ENCODE measurements at places on chromosomes 5 and 9.

DNA sequence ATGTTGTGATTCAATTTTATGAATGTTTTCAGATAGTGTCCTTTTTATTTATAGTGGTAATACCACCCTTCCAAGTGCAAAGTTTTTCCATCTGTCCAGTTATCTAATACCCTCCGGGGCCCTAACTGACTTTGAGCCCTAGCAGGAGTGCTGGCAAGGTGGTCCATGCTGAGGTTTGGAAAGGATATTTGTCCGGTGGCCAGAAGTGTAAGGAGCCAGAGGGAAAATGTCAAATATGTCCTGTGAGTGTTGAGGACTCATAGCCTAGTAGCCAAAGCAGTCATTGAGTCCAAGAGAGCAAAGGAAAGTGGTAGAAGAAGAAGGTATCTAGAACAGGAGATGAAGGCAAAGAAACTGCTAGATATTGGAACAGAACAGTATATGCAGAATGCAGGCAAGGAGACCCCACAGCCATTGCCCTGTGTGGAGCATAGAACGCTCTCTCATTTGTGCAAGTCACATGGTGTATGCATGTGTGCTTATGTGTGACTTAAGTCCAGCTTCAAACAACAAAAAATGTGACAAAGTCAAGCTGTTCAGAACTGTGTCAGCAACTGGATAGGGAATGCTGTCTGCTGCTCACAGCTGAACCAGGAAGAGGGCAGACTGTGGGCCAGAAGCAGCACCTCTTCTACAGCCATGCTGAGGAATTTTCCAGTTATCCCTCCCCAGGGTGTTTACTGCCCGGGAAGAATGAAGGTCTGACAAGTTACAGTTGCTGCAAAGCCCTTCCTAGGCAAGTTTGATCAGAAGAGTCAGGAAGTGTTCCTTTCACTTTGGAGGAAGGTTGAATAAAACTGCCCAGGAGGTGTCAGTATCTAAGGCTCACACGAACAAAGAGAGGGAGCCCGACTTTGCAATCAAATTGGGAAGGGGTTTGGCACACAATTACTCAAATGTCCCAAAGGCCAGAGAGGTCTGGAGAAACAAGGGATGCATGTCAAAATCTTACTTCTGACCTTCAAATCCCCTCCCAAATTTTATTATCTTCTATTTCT, 463.3 kb upstream of the DMAC1 start:
- DNase-seq: no peak

- no peak for DNase-seq
These were observed 93.6 kb upstream of the RORB start for GRCh38 chr9:74403581-74403980.

- no peak for DNase-seq
These were observed 161.5 kb downstream of the CEP120 start for GRCh38 chr5:123261752-123262151.

GRCh38 chr5:32707418-32707997, 3.6 kb upstream of the NPR3 start:
- no peak for DNase-seq

DNA sequence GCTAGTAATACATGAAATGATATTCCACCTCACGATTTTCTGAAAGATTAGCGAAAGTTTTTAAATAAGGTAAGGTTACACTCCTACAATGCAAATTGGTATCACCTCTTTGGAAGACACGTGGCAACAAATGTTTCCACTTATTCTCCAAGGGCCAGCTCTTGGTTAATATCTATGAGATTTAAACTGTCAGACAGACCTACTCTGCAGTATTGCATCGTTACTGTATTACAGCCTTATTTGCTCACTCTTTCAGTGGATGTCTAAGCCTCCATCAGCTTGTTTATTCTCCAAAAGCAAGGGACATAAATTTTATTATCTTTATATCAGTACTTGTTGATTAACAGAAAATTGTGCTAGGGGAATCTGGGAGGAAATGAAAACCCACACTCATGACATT, 135.7 kb downstream of the MLLT3 start:
- no peak for DNase-seq

DNA sequence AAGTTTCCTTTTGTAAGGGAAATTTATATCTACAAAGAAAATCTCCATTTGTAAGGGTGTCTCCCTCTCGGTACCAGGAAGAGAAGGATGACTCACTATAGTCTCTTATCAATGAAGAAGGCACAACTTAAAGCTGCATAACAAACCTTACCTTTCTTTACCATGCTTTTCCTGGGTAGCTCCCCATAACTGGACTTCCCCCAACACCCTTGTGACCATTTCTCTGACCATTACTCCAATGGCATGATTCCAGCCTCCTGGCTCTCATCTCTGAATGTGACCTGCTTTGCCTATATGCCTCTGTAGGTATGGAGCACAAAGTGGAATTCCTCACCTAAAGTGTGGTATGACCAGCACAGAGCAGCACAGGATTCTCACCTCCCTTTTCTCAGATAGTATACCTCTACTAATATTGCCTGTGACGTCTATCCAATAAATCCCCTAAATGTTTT, 62.8 kb downstream of the GNA14 start:
- DNase-seq: no peak

- DNase-seq: no peak
These were observed 19.7 kb downstream of the HMCN2 start for GRCh38 chr9:130285271-130285670.

- no peak for DNase-seq
These were observed 68.5 kb downstream of the FOXD1 start for GRCh38 chr5:73380041-73380440.

- DNase-seq: no peak
These were observed 499 bp upstream of the ASPN start for GRCh38 chr9:92482805-92483204.

DNA sequence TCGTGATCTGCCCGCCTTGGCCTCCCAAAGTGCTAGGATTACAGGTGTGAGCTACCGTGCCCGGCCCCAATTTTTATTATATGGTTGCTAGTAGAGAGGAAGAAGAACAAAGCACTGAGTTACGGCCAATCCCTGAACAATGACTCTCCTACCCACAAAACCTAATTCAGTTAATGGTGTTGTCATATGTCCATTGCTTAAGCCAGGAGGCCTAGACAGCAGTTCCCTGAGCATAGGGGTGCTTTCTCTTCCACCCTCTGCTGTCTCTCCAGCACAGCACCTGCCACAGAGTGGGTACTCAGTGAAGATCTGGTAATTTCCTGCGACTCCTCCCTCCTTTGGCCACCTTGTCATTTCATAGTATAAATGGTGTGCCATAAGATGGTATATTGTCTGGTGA, 21.4 kb upstream of the LTC4S start:
- DNase-seq: no peak

DNA sequence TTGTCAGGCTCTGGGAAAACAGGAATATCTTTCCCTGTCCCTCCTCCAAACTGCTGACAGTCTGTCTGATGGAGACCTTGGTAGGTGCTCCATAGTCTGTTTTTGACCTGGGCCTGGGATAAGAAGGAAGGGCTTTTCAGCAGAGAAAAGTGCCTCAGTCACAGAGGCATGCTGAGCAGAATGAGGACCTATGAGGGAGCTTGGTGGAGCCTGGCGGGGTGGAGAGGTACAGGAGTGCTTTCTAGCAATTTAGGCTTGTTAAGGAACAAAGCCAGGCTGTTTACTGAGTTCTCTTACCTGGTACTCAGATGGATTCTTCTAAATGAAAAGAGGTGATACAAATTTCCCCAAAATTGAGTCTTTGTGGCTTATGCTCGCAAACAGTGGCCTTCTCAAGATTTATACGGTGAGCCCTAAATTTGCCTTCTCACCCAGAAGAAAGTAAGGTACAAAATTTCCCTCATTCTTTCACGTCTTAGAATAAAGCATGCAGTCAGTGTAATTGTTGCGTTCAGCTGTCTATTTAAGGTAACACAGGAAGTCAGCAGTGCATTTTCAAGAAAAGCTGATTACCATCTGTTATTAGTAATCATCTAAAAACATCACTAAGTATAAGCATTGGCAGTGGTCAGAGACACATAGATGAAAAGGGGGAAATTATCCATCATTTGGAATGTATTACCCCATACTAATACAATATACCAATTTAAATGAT, 28.6 kb upstream of the IL13 start:
- no peak for DNase-seq

GRCh38 chr5:39072925-39073766, 1.1 kb downstream of the RICTOR start:
- peak; percentile 71 for DNase-seq

DNA sequence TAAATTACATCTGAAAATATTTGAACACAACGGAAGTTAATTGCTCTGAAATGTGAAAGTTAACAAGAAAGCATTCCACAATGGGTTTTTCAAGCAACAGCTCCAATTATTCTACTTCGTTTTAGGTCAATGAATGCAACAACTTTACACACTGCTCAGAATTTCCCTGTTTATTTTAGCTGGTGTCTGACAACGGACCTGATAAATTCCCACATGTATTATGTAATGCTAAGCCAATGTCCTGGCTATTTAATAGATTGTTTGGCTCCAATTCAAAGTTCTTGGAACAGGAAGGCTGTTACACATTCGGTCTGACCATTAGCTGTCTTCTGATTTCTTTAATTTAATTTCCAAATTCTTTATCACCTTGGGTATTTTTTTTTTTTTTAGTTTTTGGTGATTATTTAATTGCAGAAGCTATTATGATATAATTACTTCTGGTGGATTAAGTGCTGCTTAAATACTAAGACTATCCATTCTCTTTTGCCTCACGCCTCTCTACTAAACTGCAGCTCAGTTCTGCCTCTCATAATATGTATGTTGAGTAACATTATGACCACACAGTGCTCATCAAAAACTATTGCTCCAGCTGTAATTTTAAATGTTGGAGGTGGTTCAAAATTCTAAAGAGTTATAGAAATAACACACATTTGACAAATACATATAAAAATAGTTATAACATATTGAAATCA, 57.9 kb downstream of the MEF2C start:
- no peak for DNase-seq

DNA sequence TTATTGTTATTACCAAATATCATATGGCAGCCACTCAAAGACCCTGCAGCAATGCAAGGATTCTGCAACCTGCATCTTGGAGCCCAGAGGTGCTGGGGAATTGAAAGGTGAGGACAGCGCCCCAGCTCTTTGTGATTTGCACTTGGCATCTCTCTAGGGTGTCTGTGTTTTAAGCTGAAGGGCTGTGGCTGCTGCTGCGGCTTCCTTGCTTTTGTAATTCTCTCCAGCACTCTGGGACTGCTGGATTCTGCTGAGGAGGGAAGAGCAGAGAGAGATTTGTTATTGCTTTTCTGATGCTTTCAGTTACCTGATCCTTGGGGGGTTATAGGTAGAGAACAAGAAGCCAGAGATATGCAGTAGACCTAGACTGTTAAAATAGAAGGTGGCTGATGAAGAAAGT, 562.4 kb downstream of the EBF1 start:
- no peak for DNase-seq

GRCh38 chr5:2764581-2764980, 13.1 kb upstream of the IRX2 start:
- DNase-seq: no peak

GRCh38 chr5:30968971-30969370, 224.5 kb upstream of the CDH6 start:
- DNase-seq: no peak

DNA sequence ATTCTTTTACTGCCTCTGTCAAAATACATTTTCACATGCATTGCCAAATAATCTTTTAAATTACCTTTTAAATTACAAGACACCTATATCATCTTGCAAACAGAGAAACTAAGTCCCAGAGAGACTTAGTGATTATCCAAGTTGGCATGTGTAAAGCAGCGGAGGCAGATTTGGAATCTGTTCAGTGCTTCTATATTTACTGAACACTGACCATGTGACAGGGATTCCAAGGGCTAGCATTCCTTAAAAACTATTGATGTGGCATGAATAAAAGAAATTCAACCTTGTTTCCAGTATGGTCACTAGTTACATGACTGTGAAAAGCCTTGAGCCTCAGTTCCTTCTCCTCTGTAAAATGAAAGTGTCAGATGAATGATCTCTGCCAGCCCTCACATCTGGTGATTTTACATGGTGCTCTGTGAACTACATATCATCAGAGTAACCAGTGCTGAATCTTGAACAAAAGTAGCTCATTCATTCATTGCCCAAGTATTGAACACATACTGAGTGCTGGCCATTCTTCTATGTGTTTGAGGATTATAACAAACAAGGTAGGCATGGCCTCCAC, 71.9 kb upstream of the PPP1R2B start:
- DNase-seq: no peak

DNA sequence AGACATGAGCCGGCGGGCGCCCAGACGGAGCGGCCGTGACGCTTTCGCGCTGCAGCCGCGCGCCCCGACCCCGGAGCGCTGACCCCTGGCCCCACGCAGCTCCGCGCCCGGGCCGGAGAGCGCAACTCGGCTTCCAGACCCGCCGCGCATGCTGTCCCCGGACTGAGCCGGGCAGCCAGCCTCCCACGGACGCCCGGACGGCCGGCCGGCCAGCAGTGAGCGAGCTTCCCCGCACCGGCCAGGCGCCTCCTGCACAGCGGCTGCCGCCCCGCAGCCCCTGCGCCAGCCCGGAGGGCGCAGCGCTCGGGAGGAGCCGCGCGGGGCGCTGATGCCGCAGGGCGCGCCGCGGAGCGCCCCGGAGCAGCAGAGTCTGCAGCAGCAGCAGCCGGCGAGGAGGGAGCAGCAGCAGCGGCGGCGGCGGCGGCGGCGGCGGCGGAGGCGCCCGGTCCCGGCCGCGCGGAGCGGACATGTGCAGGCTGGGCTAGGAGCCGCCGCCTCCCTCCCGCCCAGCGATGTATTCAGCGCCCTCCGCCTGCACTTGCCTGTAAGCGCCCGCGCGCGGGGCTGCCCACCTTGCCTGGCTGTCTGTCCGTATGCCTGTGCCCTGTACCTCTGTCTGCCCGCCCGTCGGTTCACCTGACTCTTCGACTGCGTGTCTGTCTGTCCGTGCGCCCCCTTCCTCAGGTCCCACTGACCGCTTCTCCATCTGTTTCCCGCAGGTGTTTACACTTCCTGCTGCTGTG, 412 bp downstream of the FGF18 start:
- peak; percentile 56 for DNase-seq

GRCh38 chr5:91381774-91382359, 1.2 kb downstream of the ARRDC3 start:
- DNase-seq: peak; percentile 74

DNA sequence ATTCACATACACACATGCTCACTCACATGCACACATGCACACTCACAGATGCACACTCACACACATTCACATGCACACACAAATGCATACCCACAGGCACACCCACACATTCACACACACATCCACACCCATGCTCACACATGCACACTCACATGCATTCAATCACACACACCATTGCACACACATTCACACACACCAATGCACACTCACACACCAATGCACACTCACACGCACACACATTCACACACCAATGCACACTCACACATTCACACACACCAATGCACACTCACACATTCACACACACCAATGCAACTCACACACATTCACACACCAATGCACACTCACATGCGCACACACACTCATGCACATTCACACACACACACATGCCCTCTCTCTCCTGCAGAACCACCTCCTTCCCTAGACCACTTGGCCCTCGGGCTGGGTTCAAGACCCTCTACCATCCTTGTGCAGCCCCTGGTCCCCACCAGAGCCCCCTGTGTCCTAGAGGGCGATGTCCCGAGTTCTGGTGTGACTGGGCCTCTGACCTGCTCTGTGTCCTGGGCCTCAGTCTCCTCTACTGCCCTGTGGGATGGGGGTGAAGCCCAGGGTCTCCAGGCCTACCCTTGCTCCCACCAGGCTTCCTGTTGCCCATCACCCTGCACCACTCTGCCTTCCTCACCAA, 139.0 kb downstream of the OLFM1 start:
- no peak for DNase-seq

- DNase-seq: no peak
These were observed 193.8 kb upstream of the ACTBL2 start for GRCh38 chr5:57676222-57677098.
